NCI-H2107 (cell line): ENCODE measurements at places on chromosomes 6 and 20.

GRCh38 chr20:21862956-21863355 is 157.5 kb downstream of the PAX1 start:
- DNase-seq: no peak

GRCh38 chr6:31701666-31702404 is 1.3 kb downstream of the ABHD16A start:
- no peak for DNase-seq

GRCh38 chr6:7467007-7467897 is 74.2 kb upstream of the DSP start:
- no peak for DNase-seq

GRCh38 chr6:39218868-39219567 is 10.3 kb downstream of the KCNK5 start:
- DNase-seq: no peak

DNA sequence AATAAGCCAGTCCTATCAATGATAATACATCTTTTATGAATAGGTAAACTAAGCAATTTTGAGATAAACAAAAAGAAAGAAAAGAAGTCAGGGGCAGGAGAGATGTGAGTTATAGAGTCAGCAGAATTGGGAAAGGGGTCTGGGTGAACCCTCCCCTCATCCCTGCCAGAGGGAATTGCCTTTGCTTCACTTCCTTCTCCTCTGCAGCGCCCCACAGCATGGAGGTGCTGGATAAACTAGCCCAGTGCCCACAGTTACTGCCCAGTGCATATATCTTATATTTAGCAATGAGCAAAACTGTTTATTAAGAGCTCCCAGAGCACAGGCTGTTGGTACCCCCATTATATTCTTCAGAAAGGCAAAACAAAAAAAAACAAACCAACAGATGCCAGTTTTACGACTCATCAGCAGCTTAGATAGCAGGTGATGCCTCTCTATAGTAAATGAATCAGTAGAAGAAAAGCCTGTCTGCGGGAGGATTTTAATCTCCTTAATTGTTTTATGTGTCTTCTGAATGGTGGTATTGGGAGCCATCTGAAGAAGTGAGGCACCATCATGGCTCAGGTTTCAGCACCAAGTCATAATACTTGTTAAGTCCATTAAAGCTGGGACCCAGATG is 419.2 kb downstream of the EPM2A start:
- no peak for DNase-seq

DNA sequence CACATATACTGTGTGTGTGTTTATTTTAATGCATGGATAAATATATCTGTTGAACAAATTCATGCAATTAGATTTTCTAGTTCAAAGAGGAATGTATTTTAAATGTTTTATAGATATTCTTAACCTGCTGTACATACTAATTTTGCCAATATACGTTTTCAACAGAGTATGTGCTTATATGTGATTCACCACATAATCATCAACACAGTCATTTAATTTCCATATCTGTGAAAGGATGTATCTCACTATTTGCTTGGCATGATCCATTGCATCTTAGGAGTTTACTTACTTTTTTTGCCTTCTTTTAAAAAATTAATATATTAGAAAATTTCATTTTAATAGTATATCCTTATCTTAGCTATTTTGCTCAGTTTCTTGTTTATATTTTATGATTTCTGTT is 902.3 kb upstream of the CITED2 start:
- DNase-seq: no peak

DNA sequence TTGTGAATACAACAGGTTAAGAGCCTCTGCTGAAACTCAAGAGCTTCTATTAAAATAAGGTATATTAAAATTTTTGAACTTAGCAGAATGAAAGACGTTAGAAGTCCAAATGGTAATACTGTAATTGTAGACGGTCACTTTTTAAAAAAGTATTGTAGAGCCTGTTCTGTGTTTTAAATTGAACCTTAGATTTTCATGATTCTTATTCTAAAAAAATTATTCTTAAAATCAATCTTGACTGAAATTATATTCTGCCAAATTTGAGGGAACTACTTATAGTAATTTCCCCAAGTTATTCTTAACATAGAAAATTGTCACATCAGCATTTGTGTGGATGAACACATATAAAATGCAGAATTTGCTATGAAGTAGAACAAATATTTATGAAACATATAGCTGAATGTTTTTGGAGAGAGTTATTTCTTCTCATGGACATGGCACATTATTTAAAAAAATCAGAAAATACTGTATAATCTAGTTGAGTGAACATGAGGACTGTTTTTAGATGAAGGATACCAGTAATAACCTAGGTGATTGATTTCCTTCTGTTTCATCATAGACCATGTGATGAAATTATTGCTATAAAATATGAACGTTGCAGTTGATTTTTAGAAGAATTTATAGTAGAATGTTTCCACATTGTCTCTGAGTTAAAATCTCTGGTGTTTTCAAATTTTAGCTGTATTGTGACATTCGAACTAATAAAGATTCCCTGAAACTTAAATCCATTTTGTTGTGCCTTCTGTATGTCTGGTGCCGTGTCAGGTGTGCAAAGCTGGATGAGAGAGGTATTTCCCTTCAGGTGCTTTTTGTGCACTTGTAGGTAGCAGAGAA is 2.8 kb downstream of the TBPL1 start:
- DNase-seq: no peak

DNA sequence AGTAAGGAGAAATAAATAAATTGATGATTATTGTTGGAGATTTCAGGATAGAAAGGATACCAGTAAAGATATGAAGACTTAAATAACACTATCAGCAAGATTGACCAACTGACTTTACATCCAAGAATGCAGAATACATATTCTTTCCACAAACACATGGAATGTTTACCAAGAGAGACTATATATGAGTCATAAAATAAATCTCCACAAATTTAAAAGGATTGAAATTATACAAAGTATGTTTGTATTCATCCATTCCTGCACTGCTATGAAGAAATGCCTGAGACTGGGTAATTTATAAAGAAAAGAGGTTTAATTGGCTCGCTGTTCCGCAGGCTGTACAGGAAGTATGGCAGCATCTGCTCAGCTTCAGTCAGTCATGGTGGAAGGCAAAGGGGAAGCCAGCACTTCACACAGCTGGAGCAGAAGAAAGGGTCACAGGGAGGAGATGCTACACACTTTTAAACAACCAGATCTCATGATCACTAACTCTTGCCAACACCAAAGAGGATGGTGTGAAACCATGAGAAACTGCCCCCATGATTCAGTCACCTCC is 56.7 kb upstream of the TNFRSF21 start:
- DNase-seq: no peak

DNA sequence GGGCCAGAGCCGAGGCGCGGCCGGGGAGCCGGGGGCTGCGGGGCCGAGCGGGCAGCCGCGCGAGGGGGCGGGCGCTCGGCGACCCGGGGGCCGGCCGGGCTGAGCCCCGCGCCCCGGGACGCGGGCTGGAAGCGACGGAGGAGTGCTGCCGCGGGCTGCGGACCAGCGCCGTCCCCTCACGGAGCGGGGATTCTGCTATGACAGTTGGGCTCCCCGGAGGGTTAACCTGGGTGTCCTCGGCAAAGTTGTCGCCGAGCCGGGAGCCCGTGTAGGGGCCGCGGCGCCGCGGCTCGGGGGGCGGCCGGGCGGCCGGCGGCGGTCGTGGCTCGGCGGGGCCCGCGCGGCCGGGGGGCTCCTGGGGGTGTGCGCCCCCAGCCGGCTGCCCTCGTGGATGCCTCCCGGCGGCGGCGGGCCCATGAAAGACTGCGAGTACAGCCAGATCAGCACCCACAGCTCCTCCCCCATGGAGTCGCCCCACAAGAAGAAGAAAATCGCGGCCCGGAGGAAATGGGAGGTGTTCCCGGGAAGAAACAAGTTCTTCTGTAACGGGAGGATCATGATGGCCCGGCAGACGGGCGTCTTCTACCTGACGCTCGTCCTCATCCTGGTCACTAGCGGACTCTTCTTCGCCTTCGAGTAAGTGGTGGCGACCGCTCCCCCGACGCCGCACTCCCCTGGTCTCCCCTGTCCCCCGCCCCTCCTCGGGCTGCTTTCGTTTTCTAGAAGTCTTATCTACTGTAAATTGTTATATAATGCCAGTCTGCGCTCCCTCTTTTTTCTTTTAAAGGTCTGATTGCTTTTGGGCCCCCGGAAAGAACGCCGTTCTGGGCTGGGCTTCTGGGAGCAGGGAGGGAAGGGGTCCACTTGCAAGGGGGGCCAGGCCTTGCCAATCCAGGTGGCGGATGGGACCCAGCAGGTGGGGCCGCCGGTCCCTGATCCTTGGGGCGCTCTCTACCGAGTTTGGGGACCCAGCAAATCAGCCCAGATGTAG is 936 bp downstream of the ZDHHC14 start:
- peak; percentile 16 for DNase-seq

GRCh38 chr20:62282877-62283503 is 19.8 kb upstream of the ADRM1 start:
- no peak for DNase-seq

GRCh38 chr6:131163886-131164285 is 28.6 kb downstream of the AKAP7 start:
- DNase-seq: no peak
